ENCODE measurements at places on chromosomes 1 and 21. TPM values are rescaled to one million over a fixed set of nuclear protein-coding genes. Genes with fewer than 3 reads are reported as not detected.

Gene EFNA1
- total RNA-seq, result 22.3 TPM

Gene STYXL2
- total RNA-seq, result not detected

Gene CDA
- total RNA-seq, result 2.3 TPM

Gene CA6
- not detected for total RNA-seq

Gene C8A
- total RNA-seq, result not detected

Gene SPOCD1
- 1.2 TPM for total RNA-seq
